Tibial artery (tissue), 4 donors: ENCODE measurements at places on chromosomes 12 and 14.
A peak's percentile ranks its signal among the peaks of the same experiment; 100 is the strongest.

- peak; percentile 93 for DNase-seq
Observed at GRCh38 chr12:106136263-106136662, 2.5 kb downstream of the NUAK1 start.

DNA sequence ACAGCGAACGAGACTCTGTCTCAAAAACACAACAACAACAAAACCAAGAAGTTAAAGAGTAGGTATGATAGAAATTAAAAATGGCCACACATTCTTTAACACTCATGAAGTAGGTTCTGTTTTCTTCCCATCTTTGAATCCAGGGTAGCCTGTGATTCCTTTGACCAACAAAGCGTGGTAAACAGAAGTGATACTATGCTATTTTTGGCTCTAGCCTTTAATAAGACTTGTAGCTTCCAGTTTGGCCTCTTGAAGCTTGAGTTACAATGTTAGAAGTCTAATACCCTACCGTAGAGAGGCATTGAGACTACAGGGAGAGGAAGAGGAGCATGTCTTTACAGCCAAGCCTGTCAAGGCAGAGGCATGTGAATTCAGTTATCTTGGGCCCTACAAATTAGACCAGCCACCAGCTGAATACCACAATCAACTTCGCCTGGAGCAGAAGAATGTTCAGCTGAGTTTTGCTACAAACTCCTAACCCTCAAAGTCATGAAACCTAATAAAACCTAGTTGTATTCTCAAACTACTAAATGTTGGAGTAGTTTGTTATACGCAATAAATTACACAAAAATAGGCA lies 4.9 kb upstream of the NEMF start:
- no peak for DNase-seq

- no peak for DNase-seq
Observed at GRCh38 chr12:71947645-71948105, 9.0 kb downstream of the TPH2 start.

DNA sequence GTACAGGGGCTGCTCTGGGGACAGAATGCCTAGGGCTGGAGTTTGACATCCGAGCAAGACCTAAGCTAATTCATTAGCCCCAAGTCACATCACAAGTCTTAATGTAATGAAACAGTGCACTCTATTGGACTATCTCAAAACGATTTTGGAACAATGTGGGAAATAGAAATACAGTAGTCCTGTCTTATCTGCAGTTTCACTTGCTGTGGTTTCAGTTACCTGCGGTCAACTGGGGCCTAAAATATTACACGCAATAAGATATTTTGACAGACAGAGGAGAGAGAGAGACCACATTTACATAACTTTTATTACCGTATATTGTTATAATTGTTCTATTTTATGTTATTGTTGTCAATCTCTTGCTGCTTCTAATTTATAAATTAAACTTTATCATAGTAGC lies 21.1 kb downstream of the MOAP1 start:
- DNase-seq = no peak

DNA sequence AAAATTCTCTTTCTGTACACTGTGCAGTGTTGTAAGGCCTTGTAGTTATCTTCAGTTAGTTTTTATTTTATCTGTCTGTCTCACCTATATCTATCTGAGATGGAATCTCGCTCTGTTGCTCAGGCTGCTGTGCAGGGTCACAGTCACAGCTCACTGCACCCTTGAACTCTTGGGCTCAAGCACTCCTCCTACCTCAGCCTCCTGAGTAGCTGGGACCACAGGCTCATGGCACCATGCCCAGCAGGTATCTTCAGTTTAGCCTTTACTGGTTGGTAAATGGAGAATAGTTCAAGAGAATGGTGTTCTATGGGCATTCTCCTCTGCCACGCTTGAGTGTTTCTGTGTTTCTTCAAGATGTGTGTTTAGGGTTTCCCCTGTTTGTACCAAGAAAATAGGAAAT lies 13.6 kb downstream of the TULP3 start:
- no peak for DNase-seq

DNA sequence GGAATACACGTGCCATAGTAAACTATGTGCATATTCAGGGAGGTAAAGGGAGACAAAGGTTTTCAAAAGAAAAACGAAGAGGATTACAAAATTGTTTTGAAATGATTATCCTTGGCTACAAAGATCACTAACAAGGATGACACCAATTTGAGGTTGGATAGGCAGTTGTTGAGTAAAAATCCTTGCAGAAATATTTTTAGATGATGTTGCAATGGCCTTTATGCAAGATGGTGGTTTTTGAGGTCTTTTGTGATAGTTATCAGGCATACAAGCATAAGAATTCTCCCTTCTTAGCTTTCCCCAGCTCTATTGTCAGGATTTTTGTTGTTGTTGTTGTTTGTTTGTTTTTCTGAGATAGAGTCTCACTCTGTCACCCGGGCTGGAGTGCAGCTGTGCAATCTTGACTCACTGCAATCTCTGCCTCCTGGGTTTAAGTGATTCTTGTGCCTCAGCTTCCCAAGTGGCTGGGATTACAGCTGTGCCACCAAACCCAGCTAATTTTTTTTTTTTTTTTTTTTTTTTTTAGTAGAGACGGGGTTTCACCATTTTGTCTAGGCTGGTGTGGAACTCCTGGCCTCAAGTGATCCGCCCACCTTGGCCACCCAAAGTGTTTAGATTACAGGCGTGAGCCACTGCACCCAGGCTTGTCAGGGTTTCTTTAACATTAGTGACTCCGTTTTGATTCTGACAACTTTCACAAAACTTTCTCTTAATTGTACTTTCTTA lies 7.8 kb downstream of the RNASE1 start:
- DNase-seq = no peak

DNA sequence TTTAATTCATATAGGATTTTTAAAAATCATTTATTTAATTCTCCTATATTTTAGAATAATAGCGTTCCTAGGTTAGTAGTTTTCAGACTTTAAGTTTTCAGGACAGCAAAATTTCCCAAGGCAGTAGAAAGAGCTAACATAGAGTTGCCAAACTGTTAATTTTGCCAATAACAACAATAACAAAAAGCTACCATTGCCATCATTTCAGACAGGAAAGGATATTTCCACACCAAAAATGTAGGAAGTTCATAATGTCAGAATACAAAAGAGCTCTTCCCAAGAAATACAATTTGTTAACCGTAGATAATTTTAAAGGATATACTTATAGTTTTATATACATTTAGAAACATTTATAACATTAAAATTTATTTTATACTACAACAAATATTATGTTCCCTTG lies 81.4 kb upstream of the EEA1 start:
- no peak for DNase-seq

GRCh38 chr14:81219759-81220579 lies 790 bp downstream of the GTF2A1 start:
- peak; percentile 74 for DNase-seq

DNA sequence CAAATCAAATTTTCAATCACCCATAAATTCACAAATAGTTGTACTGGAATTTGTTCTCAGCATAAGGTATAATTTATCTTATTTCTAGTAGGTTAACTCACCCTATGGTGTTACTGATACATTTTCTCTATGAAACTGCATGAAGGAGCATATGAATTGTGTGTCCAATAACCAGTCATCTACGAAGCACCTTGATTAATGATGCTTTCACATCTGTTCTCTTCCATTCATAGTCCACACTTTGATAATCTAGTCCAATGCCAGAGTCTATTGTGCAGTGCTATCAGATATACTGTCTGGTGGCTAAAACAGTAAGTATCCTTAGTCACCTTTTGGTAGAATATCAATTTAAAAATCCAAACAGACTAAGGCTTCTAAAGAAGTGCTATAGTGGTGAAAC lies 876.0 kb downstream of the RPS29 start:
- DNase-seq = no peak

DNA sequence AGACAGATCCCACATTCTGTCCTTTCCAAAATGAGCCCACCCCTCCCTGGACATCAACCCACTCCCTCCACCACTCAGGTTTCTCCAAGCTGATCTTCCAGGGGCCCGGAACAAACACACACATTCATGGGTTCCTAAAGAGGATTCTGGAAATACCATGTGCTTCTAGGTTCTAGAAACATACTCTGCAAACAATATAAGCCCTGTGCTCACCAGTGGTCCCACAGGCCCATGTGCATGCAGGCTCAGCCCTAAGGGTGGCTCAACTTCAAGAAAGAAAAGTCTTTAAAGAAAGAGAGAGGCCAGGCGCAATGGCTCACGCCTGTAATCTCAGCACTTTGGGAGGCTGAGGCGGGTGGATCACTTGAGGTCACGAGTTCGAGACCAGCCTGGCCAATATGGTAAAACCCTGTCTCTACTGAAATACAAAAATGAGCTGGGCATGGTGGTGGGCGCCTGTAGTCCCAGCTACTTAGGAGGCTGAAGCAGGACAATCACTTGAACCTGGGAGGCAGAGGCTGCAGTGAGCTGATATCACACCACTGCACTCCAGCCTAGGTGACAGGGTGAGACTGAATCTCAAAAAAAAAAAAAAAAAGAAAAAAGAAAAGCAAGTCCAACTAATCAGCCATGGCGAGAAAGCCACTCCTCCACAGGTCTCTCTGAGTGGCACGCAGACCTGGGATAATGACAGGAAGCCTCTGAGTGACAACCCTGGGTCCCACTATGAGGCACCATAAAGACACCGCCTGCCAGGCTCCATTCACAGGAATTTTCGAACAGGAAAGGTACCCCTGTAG lies 59.5 kb upstream of the PNMA1 start:
- no peak for DNase-seq

DNA sequence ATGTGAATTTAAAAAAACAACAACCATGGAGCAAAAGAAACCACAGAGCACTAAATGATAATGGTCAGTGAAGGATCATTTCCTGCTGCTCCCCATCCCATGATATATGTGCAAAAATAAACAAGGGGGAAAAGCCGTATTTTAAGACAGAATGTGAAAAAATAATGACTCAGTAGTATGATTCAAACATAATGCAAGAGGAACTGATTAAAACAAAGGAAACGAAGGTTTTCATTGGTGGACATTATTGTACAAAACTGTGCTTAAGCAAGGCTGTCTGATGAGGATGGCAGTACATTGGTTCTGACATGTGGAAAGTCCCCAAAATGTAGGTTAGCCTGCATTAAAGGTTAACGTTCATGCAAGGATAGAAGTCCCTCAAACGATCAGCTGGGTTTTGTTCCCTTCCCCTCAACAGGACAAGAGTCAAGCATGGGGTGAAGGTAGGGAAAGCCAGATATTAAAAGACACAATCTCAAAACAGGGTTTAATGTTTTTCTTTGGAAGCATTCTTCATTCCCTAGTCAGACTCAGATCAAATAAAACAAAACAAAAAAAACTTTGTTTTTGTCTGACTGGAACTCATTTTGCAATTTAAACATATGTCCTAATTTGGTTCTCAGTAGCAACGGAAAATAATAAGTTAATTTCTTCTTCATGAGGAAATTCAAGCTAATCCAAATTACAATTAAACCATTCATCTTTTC lies 26.3 kb upstream of the PTGDR start:
- DNase-seq = no peak

DNA sequence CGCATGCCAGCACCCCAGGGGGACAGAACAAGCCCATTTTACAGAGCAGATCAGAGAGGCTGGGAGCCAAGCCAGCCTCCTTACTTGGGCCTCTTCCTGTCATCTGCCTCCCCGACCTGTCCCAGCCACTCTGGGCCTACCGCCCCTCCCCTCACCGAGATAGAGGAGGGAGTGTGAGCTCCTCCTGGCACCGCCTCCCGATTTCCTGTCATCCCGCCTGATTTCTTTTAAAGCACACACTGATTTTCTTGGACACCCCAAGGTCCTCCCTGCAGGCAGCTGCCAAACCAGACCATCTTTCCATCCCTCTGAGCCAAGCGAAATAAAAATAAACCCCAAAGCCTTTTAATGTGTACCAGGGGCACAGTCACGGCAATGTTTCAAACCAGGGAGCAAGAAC lies 108.4 kb downstream of the RFLNA start:
- peak; percentile 74 for DNase-seq
